GM06990 (cell line): ENCODE measurements at places on chromosomes 5 and 9.

- DNase-seq, result no peak
These were observed 491.0 kb upstream of the PIK3R1 start for GRCh38 chr5:67724412-67725135.

DNA sequence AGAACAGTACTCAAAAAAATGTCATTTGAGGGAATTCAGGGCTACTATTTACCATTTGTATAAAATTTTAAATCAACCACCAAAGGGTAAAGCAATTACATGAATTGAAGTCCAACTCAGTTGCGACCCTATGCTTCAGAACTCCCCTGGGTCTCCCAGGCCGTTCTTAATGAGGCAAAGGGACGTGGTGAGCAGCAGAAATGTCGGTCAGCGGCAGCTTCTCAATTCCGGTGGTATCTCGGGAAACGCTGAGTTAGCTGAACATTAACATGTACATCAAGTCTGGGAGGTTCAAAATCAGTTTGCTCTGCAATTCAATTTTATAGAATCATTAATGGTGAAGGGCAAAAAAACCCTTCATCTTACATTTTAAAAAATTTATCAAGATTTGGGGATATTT, 173.2 kb downstream of the DIRAS2 start:
- DNase-seq, result no peak

DNA sequence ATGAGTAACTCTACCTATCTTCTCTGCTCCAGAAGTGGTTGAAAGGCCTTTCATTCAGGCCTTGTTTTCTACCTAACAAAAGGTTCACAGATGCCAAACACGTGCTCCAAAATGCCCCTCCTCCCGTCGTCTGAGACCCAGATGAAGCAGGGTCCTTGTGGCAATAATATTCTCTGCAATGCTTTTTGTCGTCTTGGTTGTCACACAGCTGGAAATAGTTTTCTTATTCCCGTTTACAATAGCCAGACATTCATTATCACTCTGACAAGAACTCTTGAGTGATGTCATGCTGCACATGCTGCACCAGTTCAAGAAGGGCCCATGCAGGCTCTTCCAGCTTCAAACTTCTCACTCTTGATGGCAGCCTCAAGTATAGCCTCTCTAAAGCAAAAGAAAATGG, 7.8 kb downstream of the LPAR1 start:
- no peak for DNase-seq

DNA sequence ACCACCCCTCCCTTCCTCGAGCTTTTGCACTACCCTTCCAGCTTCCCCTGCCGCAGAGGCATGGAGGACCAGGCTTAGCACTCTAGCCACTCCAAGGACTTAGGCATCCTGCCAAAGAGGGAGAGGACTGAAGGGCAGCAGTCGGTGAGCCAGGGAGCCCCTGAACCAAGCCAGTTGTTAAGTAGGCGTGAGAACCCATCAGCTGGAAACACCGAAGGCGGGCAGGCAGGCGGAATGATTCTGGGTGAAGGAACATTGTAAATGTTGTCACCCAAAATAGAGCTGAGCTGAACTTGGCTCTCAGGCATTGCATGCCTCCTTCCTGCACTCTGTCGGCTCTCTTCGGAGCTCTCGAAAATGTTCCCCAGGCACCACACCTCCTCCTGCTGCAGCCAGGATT, 42.8 kb downstream of the NRG2 start:
- DNase-seq, result no peak

- no peak for DNase-seq
These were observed 75.7 kb downstream of the NRG2 start for GRCh38 chr5:139967353-139967752.

GRCh38 chr5:61624553-61625136, 292.6 kb downstream of the ZSWIM6 start:
- no peak for DNase-seq

DNA sequence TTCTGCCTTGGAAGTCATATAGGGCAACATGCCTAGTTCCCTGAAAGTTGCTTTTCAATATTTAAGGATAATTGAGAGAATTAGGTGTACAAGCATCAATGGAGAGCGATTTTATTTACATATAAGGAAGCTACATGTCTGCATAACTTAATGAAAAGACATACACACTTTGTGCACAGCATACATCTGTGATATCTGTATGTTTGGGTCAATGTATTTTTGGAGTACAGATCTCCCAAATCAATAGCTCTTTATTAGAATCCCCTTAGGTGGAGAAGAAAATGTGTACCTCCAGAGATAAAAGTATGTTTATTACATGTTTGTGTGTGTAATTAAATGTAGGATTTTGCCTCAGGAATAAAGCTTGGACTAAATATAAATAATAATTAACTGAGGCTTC, 373.7 kb upstream of the CCNH start:
- DNase-seq, result no peak

DNA sequence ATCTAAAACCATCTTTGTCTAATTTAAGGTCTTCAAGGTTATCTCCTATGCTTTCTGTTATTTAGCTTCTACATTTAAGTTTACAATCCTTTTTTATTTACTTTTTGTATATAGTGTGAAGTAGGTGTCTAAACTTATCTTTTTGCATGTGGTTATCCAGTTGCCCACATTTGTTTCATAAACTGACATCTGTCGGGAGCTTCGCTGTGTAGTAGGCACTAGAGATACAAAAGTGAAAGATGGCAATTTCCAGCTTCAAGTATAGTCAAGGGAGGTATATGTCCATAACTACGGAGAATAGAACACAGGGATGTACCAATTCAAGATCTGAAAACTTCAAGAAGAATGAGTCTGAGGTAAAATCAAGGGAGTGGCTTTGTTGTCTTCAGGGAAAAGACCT, 38.7 kb upstream of the ELL2 start:
- DNase-seq, result no peak

DNA sequence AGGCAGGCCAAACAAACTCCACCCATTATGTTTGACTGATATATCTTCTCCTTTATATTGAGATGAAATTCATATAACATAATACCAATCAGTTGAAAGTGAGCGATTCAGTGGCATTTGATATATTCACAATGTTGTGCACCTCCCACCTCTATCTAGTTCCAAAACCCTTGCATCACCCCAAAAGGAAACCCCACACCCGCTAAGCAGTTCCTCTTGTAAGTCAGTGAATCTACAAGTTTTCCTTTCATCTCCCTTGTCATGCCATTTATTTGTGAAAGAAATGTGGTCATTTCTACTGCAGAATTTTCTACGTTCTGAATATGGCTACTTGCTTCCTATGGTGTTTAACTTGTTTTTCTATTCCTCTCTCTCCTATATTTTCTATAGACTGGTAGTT, 99.4 kb upstream of the PTPN3 start:
- DNase-seq, result no peak

- no peak for DNase-seq
These were observed 155.7 kb downstream of the GLIS3 start for GRCh38 chr9:4143936-4144717.

DNA sequence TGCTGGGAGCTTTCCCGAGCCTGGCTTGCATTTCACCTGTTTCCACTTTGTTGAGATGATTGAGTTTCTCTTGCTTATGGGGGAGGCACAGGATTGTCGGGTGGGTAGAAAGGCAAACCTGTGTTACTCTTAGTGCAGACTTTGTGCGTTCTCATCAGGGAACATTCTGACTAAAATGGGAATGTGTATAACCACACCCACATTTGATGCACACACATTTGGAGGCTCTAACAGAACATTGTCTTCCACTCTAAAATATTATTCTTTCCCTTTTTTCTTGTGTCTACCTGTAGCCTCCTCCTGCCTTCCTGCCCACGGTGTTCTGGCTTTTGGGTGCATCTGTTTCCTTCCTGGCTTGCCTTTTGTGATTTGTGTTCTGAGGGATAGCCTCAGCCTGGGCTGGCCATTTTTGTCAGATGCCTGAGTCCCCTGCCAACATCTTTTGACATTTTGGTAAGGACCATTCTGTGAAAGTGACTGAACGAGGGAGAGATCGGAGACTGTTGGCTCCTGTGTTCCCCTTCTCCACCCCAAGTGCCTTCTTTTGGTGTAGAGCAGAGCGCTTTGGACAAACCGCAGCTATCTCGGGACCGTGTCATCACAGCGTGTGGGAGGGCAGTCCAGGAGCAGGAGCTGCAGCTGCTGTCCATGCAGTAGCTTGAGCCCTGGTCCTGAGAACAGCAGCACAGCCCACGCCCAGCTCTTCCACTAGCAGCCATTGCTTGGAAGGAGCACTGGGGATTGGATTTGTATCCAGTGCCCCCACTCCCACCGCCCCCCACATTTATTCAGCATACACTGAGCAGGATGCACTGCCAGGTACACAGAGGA, 101.4 kb downstream of the ARHGAP26 start:
- no peak for DNase-seq

- peak; percentile 41 for DNase-seq
These were observed 2.9 kb downstream of the DNAJB5 start for GRCh38 chr9:34992376-34992951.

DNA sequence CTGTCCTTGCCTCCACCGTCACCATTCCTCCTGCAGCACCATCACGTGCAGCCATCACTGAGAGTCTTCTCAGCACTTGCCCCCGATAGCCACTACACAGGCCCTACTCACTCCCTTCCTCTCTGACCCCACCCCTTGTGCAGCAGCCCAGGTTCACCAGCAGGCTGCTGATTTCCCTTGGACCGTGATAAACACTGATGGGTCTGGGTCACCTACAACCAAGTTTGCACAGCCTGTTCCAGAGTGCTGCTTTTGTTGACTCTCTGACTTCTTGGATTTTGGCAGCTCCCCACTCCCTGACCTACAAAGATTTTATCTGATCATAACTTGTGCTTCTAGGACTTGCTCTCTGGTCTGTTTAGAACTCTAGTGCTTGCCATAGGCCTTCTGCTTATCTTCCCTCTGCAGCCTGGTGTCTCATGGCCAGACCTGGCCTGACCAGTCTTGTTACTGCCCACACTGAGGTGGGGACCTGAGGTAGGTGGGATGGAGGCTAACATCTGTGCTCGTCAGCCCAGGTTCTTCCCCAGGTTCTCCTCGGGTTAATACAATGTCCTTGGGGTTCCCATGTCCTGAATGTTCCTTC, 109.3 kb downstream of the TARS1 start:
- DNase-seq, result no peak

GRCh38 chr5:176818391-176819098, 8.2 kb downstream of the UNC5A start:
- no peak for DNase-seq

DNA sequence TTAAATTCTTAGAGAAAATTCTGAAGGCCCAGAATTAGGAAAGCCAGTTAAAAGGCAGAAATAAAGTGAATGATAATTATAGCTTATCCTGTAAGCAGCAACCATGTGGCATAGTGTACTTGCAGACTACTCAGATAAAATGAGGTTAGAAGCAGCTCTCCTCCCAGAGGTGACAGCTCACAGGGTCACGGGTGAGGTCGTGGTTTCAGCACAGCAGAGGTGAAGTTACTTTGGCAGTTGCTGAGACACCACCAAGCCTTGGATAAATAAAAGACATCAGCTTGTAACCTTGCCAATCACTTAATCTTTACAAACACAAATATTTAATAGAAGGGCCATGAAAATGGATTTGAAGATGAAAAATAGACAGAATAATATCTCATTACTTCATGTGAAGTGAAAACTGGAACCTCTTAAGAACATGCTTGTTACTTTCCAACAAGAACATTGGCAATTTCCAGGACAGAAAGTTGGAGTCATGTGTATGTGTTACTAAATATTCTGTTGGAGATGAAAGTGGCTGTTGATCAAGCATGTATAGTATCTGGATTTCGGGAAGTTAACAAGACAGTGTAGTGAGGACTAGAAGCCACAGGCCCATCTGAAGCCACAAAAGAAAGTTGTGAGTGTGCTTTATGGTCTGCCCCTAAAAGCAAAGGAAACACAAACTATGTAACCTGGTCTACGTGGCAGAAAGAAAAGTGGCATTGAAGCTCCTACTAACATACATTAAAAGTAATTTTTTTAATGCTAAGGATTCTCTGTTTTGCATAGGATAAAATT, 134.4 kb downstream of the ERCC6L2 start:
- DNase-seq, result no peak

DNA sequence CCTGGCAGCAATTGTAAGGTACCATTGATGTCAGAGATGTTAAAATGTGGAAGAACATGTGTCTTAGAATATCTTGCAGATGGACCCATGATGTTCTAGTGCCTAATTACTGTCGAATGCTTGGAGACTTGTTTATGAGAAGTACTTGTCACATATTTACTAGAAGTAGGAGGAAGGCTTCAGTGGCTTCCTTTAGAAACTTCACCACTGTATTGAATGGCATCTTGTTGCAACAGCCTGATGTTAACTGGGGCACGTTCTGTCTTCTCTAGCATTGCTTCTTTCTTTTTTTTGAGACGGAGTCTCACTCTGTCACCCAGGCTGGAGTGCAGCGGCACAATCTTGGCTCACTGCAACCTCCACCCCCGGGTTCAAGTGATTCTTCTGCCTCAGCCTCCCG, 16.5 kb downstream of the UGCG start:
- no peak for DNase-seq

DNA sequence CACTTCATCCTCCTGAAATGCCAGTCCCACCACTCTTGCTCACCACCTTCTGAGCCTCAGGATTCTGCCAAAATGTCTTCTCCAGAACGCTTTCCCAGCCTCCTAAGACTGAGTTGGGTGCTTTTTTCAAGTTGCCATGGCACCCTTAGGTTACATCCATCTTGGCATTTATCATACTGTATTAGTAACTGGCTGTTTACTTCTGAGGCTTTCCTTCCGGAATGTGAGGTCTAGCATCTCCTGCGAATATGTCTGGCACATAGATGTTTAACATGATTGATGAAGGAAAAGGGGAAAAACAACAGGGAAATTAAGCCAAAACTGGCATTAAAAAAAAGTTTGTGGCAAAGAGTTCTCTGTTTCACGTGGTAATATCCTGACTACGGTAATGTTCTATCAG, 24.9 kb downstream of the RNF130 start:
- DNase-seq, result no peak

DNA sequence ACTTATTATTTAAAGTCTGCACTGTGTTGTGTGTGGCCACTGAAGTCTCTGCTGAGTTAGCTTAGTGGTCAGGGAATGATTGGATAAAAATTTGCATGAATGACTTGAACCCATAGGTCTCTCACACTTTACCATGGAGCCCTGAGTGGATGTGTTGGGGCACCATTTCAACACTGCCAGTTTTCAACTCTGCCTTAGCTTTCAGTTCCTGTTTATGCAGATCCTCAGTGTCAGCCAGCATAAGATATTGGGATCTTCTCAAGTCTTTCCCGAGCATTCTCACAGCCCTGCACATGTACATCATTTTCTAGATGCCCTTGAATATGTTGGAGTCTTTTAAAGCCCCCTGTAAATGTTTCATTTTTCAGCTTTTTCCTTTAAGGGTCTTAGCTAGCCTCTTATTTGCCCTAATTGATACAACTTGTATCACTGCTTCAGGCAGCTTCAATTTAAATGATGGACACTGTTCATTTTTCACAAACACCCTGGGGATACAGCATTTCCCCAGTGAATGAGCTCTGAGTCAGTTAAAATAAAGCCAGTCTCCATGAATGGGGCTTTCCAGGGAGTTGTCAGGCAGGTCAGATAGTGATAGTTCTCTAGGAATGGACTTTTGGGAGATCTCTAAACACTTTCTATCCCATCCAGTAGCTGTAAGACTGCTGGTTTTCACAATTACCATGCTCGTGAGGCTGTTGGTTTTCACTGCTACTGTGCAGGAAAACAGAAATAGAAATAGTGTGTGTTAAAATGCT, 211.9 kb upstream of the PAPPA start:
- DNase-seq, result no peak
